Astrocyte (in vitro differentiated cells and primary cell): ENCODE measurements at places on chromosomes 5 and 9.

GRCh38 chr5:91535499-91535898 lies 152.4 kb upstream of the ARRDC3 start:
- DNase-seq, result no peak

GRCh38 chr9:92725766-92726165 lies 38.9 kb downstream of the BICD2 start:
- no peak for DNase-seq

GRCh38 chr5:139296862-139297326 lies 3.4 kb downstream of the MATR3 start:
- no peak for DNase-seq

GRCh38 chr9:3692606-3693005 lies 166.8 kb upstream of the RFX3 start:
- no peak for DNase-seq

DNA sequence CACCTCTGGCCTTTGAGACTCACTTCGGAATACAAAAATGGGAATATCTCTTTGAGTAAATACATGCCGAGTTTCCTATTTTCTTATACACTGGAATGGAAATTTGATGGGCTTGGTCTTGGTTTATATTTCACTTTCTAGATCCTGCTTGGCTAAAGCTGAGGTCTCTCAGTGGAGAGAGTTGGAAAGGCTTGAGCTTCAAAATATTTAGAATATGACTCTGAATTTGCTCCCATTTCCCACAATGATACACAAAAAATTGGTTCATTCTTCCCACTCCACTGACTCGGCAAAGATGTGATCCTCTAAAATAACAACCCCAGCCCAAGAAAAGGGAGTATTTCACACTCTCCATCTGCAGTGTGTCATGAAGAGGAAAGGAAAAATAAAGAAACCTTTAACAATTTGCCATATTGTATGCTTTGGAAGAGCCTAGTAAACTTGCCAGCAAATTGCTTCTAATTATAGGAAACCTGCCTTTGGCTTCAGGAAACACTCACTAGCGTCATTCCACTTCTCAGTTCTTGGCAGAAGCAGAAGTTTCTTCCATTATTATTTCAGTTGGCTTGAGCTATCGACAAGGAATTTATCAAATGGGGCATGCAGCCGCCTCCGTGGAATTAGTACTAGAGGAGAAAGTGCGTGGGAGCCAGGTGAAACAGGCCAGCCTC lies 302.9 kb downstream of the NSG2 start:
- peak; percentile 91 for DNase-seq

DNA sequence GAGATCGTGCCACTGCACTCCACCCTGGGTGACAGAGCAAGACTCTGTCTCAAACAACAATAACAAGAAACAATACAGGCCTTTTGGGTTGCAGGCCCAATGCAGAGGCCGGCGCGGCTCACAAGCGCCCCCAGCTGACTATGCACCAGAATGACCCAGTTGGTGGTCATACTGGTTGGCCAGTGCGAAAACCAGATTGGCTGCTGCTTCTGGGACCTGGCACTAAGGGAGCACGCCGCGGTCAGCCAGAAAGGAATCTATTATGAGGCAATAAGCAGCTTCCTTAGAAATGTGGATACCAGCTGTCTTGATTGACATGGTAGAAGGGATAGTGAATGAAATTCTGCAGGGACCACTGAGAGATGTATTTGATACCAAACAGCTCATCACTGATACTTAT lies 35.0 kb downstream of the RANBP17 start:
- DNase-seq, result peak; percentile 44

DNA sequence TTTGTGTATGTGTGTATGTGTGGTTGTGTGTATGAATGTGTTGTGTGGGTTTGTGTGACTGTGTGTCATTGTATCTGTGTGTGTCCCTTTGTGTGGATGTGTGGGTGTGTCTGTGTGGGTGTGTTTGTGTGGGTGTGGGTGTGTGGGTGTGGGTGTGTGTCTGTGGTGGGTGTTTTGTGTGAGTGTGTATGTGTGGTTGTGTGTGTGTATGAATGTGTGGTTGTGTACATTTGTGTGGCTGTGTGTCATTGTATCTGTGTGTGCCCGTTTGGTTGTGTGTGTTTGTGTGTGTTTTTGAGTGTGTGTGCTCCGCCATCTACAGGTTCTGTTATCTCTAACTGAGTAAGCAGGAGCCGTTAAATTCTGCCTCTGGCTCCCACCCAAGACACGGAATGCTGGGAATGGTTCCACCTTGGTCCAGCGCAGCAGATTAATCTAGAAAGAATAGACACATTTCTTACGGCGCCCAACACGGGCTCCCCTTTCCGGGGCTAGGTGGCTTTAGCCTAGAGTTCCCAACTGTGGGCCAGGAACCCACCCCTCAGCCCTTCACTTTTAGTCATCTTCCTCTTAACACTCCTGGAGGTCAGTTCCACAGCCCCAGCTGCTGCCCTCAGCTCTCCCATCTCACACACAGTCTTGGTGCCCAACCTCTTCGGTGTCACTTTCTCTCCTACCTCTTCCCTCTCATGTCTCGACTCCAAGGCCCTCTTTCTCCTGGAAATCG lies 197.1 kb downstream of the TTLL11 start:
- DNase-seq, result peak; percentile 83

GRCh38 chr9:37915911-37916470 lies 12.1 kb upstream of the SLC25A51 start:
- no peak for DNase-seq
